Pons (tissue), 1 donor: ENCODE measurements at places on chromosomes 4 and X.
A peak's percentile ranks its signal among the peaks of the same experiment; 100 is the strongest.

DNA sequence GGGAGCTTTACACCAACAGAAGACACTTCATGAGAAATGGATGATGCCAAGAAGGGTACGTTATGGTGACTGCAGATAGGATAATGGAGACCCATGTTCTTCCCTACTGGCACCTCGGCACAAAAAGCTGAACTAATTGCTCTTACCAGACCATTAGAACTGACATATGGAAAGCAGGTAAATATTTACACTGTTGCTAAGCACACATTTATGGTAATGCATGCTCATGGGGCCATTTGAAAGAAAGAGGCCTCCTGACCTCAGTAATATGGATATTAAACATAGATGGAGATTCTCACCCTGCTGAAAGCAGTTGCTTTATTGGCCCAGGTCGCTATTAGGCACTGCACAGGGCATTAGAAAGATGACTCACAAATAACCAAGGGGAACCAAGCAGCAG lies 1759.6 kb downstream of the C4orf33 start:
- no peak for DNase-seq

GRCh38 chr4:10662937-10663336 lies 21.6 kb downstream of the CLNK start:
- DNase-seq: no peak

DNA sequence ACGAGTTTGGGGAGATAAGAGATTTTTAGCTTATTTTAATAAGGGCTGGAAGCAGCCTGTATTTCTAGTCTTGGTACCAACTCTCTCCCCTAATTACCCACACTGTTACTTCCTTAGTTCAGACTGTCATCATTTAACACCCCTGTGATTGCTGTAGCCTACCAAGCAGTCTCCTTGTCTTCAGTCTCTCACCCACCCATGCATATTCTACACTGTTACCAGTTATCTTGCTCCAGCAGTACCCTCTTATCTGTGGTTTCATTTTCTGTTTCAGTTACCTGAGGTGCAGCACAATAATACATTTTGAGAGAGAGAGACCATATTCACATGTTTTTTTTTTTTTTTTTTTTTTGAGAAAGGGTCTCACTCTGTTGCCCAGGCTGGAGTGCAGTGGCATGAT lies 80.2 kb downstream of the DIAPH2 start:
- DNase-seq: no peak

GRCh38 chr4:80538276-80538926 lies 202.9 kb downstream of the CFAP299 start:
- no peak for DNase-seq

GRCh38 chrX:53287493-53288138 lies 6.2 kb upstream of the IQSEC2 start:
- peak; percentile 76 for DNase-seq

DNA sequence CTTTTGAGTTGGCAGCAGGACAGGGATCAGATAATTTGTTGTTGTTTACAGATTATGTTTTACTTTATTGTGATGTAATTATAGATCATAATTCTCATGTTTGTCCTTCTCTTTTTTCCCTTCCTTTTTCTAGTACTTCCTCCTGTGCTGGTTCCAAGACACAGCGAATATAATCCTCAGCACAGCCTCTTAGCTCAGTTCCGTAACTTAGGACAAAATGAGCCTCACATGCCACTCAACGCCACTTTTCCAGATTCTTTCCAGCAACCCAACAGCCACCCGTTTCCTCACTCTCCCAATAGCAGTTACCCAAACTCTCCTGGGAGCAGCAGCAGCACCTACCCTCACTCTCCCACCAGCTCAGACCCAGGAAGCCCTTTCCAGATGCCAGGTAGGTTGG lies 58.0 kb downstream of the SMAD1 start:
- no peak for DNase-seq

- no peak for DNase-seq
These were observed 129.7 kb downstream of the CFAP299 start for GRCh38 chr4:80465238-80465637.

DNA sequence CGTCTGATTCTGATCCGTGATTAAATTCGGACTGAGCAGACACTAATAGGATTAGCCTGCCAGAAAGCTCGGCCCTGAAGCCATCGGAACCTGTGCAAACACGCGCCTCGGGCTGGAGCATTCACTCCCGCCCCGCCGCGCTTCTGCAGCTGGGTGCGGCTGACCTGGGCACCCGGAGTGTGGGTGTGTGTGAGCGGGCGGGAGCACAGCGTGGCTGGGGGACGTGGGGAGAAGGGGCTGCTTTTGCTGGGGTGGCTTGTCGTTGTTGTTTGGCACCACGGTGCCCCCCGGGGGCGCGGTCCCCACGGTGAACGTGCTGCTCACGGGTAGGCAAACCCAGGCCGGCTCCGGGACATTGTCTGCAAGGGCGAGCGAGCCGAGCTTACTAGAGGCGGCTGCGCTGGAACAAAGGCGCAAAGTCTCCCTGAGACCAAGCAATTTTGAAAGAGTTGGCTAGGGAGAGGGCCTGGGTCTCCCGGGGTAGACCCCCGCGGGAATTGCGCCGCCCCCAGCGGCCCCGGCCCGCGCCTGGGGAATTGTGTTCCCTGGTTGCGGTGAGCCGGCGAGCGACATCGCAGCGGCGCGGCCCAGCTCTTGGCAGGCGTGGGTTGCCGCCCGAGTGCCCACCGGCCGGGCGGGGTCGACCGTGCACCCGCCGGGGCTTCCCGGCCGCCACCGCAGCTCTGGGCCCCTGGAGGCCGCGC lies 1.4 kb downstream of the MAMLD1 start:
- DNase-seq: no peak

DNA sequence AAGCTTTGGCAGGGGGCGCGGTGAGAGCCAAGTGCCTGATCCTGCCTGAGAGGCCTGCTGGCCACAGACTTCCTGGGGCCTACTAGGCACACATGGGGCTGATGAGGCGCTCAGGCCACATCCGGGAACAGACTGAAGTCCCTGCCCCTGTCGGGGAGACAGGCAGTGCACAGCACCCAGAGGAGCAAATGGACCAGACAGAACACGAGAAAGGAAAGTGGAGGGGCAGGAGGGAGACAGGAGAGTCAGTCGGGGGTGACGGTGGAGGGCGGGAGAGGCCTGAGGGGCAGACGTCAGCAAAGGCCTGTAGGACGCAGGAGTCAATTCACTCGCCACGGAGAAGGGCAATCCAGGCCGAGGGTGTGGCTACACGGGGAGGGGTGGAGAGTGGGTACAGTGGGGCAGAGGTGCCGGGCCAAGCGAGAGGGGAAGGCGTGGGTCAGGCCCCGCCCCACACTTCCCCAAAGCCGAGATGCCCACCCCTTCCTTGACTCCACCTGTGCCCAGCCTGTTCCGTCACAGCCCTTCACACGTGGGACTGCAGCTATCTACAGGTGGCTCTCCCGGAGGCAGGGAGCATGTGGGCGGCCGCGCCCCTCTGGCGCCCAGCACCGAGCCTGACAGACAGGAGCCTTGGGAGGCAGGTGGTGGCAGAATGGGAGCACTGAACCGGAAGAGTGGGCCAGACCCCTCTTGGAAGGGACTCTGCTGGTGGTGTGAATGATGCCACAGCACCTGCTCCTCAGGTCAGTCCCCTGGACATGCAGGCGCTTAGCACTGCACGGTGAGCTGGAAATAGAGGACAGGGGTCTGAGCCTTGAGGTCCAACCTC lies 20.5 kb downstream of the NOP14 start:
- no peak for DNase-seq
